Stimulated activated memory B cell treated with anti-CD40 and anti-IgM and Interleukin-4, amounts not matched to agents 10 μg/mL and 1 μg/mL and 100 μg/mL, for 72 hours (primary cell): ENCODE measurements at places on chromosomes 11 and 22.

DNA sequence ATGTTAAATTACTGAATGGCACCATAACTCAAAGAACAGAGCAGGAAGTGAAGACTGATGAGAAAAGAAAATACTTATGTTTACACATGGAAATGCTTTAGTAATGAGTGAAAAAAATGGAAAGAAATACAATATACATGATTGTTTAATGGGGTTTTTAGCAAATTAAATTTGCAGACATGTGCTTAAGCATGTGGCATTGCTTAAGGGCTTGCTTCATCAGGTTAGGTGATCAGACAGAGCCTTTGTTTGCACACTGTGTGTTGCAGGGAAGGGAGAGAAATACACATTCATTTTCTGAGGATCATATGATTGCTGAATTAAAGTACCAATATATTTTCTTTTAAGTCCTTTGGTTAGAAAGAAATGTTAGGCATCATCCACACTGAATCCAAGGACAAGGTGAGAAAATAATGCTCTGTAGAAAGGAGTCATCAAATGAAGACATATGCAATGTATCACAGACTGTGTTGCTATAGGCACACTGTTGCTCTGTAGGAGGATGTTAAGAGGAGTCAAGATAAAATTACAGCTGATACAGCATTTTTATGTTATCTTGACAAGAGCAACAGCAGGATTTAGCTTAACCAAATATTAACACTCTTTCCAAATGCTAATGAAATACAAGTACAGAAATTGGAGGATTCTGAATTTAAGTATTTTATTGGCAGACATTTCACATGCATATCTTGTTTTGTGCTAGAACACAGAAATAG is 23.4 kb upstream of the ARHGAP20 start:
- ATAC-seq, result no peak

DNA sequence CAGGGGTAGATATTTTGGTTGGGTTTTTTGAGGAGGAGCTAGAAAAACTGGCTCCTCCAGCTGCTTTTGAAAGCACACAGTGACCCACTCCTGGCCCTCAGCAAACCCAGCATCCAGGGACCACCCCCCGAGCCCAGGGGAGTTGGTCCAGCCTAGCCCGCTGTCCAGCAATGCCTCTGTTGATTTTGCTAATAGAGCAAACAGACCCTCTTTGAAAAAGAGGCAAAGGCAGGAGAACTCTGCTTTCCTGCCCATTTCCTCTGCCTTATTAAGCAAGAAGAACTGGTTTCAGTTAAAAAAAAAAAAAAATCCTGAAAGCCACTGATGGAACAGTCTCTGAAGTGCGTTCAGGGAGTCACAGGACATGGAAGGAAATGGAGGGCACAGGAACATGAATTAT is 25.3 kb downstream of the ABTB2 start:
- no peak for ATAC-seq

DNA sequence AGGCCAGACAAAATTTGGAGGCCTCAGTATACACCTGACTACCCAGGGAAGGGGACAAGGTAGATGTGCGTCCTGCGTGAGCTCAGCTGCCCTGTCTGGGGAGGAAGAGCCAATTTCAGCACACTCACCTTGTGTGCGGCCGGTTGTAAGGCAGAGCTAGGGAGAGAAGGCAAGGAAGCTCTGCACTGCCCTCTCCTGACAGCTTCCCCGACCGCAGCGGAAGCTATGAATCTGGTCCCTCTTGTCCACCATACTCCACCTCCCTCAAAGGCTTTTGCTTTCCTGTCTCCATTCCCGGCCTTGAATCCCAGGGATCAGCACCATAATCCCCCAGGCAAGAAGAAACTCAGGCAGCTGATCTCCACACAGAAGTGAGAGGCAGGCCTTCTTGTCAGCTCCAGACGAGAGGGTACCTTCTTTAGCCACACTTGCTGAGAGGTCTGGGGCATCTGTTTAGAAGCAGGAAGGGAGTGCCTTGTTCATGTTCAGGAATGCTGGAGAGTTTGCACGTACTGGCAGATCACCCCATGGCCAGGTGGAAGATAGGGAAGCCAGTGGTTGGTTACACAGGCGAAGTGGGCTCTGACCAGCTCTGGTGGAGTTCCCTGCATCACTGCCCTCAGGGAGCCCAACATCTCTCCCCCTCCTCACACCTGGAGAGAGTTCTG is 62.5 kb downstream of the FEZ1 start:
- ATAC-seq, result no peak

GRCh38 chr11:22713336-22713735 is 46.9 kb downstream of the GAS2 start:
- ATAC-seq, result no peak

- ATAC-seq, result no peak
These were observed 86.3 kb upstream of the BLID start for GRCh38 chr11:122202161-122202950.

DNA sequence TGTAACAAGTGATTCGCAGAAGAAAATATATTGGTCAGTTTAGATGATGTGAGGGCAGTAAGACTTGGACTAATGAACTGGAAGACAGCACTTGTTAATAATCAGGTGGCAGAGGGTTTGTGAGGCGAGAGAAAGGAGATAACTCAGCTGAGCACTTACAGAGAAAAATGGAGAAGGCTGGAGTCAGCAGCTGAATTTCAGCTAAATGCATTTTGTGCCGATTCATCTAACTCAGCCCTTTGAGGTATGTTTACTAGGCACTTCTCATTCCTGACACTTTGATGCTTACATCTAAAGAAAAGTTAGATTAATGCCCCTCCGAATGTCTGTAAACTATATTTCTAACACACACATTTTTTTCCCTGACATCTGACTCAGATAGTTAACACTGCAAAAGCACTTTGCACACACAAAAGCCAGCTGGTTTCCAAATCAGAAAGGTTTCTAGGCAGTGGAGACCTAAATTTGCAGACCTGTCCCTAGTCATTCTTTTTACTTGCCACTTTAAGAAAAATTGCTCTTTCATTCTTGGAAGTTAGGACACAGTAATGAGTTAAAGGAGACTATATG is 859.5 kb upstream of the CCDC90B start:
- no peak for ATAC-seq

DNA sequence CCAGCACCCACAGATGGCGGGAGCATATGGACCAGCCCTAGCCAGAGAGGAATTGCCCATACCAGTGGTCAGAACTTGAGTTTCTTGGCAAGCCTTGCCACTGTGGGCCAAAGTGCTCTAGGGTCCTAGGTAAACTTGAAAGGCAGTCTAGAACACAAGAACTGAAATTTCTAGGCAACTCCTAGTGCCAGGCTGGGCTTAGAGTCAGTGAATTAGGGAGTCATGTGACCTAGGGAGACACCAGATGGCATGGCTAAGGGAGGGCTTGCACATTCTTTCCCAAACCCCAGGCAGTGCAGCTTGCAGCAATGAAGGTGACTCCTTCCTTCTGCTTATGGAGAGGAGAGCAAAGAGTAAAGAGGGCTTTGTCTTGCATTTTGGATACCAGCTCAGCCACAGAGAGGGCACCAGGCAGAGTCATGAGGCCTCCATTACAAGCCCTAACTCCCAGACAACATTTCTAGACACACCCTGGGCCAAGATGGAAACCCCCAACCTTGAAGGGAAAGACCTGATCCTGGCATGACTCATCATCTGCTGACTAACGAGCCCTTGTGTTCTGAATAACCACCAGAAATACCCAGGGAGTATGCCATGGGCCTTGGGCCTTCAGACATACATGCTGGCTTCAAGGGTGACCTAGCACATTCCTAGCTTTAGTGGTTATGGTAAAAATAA is 19.2 kb upstream of the OR56A3 start:
- ATAC-seq, result peak; percentile 51

DNA sequence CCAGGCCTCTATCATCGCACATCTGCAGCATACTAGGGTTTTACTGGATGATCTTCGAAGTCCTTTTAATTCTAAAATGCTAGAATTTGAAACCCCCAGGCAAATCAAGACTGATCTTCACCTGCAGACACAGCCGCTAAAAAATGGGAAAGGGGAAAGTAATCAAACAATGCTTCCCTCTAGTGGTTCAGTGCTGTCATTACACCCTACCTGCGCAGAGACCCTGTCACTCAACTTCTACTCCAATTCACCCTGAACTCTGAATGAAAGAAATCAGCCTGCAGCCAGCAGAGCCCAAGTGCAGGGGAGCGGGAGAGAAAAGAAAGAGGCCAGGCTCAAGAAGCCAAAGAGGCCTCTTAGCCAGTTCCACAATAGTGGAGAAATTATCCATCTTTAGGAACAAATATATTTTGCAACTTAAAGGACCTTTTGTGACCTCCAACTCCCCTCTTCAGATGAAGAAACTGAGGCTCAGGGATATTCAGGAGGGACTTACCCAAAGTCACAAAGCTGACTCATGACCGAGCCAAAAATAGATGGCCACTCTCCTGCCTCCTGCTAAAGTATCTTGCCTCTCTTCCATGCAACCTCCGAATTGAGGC is 33.0 kb downstream of the SERGEF start:
- no peak for ATAC-seq

DNA sequence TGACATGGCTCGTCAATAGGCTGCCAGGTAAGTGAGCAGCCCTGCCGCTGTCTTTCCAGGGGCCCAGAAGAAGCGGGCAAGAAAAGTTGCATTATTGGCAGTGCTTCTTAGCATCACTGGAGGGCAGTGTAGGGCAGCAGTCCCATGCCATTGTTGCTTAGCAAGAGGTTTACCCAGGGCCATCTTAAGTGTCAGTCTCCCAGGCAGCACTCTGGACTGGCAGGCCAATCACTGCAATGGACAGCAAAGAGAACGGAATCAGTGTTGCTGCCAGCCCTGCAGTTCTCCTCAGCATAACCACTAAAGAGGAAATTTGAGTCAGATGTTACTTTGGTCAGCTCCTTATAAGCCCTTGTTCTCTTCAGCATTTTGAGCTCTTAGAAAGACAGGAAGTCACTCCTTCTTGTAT is 13.4 kb upstream of the GRK2 start:
- ATAC-seq, result peak; percentile 63

- no peak for ATAC-seq
These were observed 37.7 kb downstream of the POU2AF3 start for GRCh38 chr11:111336062-111336461.

- ATAC-seq, result no peak
These were observed 18.8 kb downstream of the SCN4B start for GRCh38 chr11:118133816-118134215.

- no peak for ATAC-seq
These were observed 649.4 kb downstream of the CNTN5 start for GRCh38 chr11:99670067-99670676.

DNA sequence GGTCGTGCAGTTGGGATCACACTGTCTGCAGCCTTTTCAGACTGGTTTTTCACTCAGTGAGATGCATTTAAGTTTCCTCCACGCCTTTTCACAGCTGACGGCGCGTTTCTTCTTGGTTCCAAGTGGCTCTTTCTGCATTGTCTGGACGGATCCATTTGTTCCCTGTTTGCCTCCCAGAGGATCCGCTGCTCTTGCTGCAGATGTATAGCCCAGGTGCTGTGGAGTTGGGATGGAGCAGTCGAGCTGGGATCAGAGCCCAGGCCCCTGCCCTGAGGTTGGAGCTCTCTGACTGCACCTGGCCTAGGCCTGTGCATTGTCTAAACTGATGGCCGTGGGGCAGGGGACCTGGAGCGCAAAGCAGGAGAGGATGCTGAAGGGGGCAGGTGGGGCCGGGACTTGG is 51.6 kb downstream of the PARVB start:
- ATAC-seq, result no peak

DNA sequence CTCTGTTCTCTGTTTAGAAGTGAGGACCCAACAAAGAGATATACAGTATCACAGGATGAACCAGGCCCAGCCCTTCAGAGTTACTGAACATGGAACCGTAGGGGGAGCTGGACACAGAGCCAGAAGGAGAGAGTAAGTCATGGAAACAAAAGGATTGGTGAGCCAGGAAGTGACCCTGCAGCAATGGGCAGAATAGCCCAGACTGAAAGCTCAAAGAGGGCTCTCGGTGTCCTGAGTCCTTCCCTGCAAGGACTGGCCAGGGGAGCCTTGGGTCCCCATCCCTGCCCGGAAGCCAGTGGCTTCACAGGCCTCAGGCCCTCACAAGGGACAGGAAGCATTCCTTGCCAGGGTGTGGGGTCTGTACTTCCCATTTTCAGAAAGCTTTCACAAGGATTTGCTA is 150.6 kb downstream of the SPATA19 start:
- no peak for ATAC-seq

- ATAC-seq, result no peak
These were observed 21.4 kb downstream of the XRRA1 start for GRCh38 chr11:74927496-74927895.

DNA sequence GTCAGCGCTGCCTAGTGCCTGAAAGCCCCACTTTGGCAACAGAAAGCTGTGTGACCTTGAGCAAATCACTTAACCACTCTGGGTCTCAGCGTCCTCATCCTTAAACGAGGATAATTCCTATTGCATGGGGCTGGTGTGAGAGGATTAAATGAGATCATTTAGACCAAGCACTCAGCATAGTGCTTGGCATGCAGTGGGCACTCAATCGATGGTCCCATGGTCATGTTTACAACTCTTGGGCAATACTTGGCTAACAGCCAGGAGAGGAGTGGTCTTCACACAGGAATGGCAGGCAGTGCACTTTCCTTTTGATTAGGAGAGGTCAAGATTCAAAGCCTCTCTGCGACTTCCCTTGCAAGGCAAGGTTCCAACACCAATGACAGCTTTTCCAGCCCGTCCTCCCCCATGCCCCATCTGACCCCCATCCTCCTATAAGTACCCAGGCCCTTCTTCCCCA is 14.1 kb downstream of the TNKS1BP1 start:
- no peak for ATAC-seq

- ATAC-seq, result no peak
These were observed 49.1 kb downstream of the JAM3 start for GRCh38 chr11:134118006-134118405.

DNA sequence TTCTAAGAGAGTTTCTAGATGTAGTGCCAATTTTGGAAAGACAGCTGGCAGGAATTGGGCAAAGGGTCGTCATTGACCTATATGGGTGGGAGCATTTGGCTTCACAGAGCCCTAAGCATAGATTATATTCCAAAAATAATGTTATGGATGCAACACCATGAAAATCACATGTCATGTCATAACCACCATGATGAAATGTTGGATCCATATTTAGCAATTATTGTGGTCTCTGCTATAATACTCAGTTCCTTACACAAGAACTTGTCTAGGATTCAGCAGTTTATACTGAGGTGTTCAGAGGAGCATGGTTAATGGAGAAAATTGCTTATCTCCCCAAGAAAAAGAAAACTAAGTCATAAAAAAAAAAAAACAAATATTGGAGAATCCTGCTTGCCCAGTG is 31.6 kb downstream of the NTM start:
- ATAC-seq, result no peak

DNA sequence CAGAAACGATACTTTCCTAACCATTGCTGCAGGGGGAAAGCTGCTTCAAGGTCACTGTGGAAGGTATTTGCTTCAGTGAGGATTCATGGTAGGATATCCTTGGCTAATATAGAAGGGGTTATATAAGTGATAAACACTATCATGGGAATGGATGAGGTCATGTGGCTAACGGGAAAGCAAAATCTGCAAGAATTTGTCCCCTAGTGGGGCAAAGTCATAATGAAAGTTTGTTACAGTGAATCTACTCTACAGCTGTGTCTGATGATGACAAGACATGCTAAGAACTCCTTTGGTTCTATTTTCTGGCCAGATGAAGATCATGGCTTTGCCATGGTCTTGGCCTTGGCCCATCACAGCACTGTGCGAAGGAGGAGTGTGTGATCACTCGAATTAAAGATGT is 13.8 kb downstream of the MMP20 start:
- ATAC-seq, result peak; percentile 32

- no peak for ATAC-seq
These were observed 134.9 kb downstream of the MYO18B start for GRCh38 chr22:25876871-25877270.
